ENCODE measurements at places on chromosomes 7 and 10.

GRCh38 chr7:67913604-67914003, 917.0 kb downstream of the TYW1 start:
- no peak for DNase-seq

DNA sequence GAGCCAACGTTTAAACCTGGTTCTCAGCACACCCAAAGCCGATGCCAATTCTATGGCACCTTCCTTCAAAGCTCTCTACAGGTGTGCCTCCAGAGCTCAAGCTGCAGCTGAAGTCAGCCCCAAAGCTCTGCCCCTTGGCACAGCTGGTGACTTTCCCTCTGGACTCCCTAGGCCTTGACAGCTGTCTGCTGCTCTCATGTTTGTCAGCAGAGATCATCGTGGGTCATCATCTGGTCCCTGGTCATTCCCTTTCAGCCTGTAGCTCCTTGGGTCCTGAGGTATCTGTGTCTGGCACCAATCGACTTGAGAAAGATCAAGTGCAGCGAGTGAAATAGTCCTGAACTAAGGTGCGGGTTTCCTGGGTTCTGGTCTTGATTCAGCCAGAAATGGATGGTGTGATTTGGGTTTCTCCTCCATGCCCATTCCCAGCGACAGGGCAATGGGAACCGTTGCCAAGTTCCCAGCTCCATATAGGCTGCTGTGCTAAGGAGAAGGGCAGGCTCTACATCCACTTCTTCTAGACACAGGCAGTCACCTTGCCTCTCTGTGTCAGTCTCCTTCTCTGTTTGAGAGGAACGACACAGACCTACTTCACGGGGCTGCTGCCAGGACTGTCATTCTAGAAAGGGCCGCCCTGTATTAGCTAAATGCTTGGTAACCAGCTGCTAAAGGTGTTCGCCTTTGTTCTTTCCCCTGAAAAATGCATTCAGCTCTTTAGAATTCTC, 3.6 kb downstream of the PKD1L1 start:
- no peak for DNase-seq

- no peak for DNase-seq
Observed at GRCh38 chr7:117616694-117617093, 136.9 kb downstream of the CFTR start.

GRCh38 chr7:77524731-77525130, 12.4 kb upstream of the PTPN12 start:
- peak; percentile 72 for DNase-seq

- no peak for DNase-seq
Observed at GRCh38 chr10:14271621-14272020, 59.1 kb downstream of the FRMD4A start.

DNA sequence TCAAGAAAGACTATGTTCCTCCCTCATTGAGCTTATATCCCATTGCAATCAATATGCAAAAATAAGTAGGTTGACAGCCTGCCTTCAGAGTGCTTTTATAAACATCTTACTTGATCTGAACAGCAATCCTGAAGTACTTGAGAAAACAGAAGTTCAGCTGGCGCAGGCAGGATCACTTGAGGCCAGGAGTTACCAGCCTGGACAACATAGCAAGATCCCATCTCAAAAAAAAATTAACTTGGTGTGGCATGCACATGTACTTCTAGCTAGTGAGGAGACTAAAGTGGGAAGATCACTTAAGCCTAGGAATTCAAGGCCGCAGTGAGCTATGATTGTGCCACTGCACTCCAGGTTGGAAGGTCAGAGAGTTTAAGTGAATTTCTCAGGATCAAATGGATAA, 30.1 kb downstream of the LUC7L2 start:
- no peak for DNase-seq

- no peak for DNase-seq
Observed at GRCh38 chr10:1199897-1200721, 143.9 kb downstream of the WDR37 start.

- DNase-seq = no peak
Observed at GRCh38 chr10:12503311-12503710, 154.0 kb downstream of the CAMK1D start.

- no peak for DNase-seq
Observed at GRCh38 chr7:5691606-5692005, 89.9 kb downstream of the RNF216 start.

GRCh38 chr10:75402486-75403143, 1.1 kb upstream of the ZNF503 start:
- no peak for DNase-seq

DNA sequence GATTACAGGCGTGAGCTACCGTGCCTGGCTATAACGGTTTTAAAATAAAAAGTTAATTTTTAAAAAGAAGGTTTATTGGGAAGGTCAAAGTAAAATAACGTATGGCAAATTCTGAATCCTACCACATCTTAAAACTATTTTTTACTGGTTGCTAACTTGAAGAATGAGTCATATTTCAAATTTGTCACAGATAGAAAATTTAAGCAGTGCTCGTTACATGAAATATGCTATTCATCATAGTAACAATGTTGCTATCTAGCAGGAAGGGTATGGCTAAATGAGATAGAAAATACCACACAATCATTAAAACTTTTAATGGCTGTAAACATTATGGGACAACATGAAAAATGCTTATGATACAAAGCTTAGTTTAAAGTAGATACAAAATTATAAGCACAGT, 500.5 kb downstream of the PHTF2 start:
- no peak for DNase-seq

- peak; percentile 65 for DNase-seq
Observed at GRCh38 chr7:135224027-135224426, 9.6 kb upstream of the STRA8 start.

- DNase-seq = no peak
Observed at GRCh38 chr7:50397320-50397970, 52.7 kb downstream of the FIGNL1 start.

- DNase-seq = no peak
Observed at GRCh38 chr10:1609648-1609970, 127.7 kb downstream of the ADARB2 start.

- DNase-seq = no peak
Observed at GRCh38 chr7:126222782-126223181, 1030.0 kb downstream of the GRM8 start.

DNA sequence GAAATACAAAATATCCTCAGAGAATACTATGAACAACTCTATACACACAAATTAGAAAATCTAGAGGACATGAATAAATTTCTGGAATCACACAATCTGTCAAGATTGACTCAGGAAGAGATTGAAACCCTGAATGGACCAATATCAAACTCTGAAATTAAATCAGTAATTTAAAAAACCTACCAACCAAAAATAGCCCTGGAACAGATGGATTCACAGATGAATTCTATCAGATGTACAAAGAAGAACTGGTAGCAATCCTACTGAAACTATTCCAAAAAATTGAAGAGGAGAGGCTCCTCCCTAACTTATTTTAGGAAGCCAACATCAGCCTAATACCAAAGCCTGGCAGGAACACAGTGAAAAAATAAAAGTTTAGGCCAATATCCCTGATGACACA, 190.0 kb downstream of the HPSE2 start:
- no peak for DNase-seq

DNA sequence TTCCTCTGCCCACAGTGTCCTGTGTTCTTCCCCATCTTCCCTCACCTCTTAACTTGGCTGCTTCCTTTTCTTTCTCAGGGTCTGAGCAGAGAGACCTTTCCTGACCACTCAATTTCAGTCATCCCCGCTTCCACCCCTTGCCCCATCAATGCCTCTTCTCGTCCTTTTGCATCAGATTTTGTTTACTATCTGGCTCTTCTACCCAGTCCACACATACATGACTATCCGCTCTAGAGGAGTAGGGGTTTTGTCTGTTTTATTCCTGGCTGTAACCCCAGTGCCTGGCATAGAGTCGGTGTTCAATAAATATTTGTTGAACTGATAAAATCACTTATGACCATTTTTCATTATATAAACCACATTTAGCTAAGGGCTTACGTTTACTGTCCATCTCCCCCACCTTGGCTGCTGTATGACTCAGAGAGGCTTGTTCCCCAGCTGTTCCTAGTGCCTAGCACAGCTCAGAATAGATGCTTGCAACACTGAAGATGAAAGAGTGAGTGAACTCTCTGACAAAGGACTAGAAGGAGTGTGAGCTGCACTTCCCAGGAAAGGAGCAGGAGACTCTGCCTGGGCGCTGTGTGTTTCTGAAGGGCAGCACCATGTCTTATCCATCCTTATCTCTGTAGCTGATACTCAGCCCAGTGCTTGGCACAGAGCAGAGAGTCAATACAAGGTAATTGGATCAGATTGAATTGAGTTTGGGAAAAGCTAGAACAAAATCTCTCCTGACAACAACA, 21.9 kb downstream of the ARID5B start:
- DNase-seq = no peak

DNA sequence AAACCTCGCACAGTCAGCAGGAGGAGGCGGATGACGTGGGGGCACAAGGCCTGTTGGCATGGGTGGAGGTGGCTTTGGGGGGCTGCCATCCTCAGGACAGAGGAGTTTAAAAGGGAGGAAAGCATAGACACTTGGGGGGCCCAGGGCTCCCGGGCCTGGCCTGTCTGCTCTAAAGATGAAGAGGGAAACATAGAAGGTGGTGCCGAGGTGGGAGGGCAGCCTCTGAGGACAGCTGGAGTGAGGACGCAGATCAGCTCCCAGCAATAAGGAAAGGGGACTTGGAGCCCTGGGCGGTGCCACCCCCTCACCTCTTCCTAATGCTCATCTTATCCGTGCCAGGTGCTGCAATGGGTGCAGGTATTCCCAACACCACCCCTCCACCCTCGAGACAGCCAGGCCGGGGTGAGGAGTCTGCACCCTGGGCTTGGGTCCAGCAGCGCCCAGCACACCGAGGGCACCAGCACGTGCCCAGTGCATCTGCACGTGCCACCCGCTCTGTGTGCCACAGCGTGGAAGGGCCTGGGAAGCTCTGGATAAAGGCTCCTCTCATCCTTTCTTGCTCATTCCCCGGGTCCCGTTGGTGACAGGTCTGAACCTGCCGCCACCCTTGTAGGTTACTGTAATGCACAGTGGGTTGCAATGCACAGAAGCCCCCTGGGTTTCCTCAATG, 566.0 kb upstream of the FOXK1 start:
- no peak for DNase-seq

- no peak for DNase-seq
Observed at GRCh38 chr7:35670856-35671569, 23.9 kb downstream of the HERPUD2 start.

- peak; percentile 76 for DNase-seq
Observed at GRCh38 chr10:27664461-27664860, 81.2 kb downstream of the MKX start.

DNA sequence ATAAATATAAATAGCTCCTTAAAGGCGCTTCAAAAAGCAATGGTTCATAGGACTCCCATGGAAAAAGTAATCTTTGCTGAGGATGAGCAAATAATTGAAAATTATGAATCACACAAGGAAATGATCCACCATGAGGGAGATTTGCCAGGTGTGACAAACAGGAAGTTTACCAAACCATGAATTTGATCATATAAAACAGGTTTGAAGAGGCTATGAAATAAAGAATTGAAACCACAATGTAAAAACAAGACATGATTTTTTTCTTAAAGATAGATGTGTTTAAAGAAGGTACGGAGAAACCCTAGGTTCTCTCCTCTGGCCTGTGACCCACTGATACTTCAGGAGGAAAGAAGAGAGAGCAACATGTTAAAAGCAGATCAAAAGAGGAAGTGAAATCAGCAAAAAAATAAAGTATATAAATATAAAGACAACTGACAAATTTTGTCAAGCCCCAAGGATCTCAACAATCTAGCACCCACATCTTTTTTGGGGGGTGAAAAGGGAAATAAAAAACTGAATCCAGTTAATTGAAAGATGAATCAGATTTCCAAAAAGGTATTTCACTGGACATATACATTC, 111.3 kb upstream of the ASAH2 start:
- DNase-seq = peak; percentile 25

GRCh38 chr7:11517853-11518252, 314.1 kb downstream of the THSD7A start:
- DNase-seq = no peak

DNA sequence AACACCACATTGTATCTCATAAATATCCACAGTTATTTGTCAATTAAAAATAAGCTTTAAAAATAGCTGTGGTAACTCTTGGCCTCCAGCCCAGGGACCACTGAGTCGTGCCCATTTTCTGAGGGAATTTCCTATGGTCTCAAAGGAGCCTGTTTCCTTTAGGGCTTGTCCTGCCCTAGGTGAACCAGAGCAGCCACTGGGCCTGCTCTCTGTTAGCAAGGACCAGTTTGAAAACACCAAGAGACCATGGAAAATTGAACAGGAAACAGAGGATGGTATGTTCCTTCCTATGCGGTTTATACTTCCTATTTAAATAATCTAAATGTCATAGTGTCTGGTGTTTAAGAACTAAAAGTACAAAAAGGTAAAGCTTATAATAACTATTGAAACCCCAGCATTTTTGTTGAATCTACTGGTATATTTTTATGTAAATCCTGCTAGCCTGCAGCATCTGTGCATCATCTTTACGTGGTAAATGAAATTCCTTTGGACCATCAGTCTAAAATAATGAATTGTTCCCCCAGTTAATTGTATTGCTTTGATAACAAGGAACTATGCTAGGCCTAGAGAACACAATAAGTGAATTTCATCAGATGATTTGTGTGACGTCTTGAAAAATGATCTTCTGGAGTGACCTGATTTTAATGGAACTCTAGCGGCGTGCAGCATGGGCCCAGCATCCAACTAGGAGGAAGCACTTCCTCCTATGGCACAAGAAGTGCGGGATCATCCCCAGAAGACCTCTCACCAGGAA, 333.7 kb downstream of the GFRA1 start:
- DNase-seq = no peak

GRCh38 chr10:24847112-24848070, 105.0 kb downstream of the PRTFDC1 start:
- no peak for DNase-seq

- no peak for DNase-seq
Observed at GRCh38 chr7:158638001-158638400, 50.4 kb upstream of the PTPRN2 start.

- no peak for DNase-seq
Observed at GRCh38 chr7:113890331-113891030, 28.3 kb downstream of the PPP1R3A start.

- no peak for DNase-seq
Observed at GRCh38 chr7:28435152-28435551, 22.8 kb downstream of the CREB5 start.

- DNase-seq = no peak
Observed at GRCh38 chr10:60340973-60341372, 48.7 kb downstream of the ANK3 start.

GRCh38 chr10:100019787-100020141, 10.0 kb upstream of the DNMBP start:
- DNase-seq = no peak

DNA sequence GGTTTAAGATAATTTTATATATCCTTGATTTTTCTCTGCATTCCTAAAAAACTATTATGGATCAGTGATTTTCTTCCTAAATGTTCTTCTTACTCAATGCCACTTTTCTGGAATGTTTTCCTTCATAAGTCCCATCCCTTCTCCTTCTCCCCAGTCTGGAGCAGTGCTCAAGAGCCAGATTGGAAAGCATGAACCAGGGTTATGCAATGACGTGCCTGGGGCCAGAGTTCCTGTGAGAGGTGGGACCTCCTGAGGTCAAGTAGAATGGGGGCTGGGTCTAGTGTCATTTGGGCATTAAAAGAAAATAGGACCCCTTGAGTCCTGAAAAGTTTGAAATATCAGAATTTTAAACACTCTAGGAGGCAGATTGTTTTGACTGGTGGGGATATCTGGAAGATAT, 132.0 kb upstream of the NPY start:
- no peak for DNase-seq

- no peak for DNase-seq
Observed at GRCh38 chr7:20535541-20535940, 79.9 kb upstream of the ABCB5 start.

GRCh38 chr7:140391634-140392033, 6.7 kb downstream of the SLC37A3 start:
- no peak for DNase-seq

GRCh38 chr7:108234281-108234680, 104.1 kb upstream of the LAMB4 start:
- peak; percentile 22 for DNase-seq

- no peak for DNase-seq
Observed at GRCh38 chr7:72335561-72336381, 76.4 kb downstream of the CALN1 start.

Data from inflammatory macrophage treated with lipopolysaccharide for 4 hours (primary cell).